Mucosa of gallbladder (tissue), 1 donor: ENCODE measurements at places on chromosomes 12 and 14.

DNA sequence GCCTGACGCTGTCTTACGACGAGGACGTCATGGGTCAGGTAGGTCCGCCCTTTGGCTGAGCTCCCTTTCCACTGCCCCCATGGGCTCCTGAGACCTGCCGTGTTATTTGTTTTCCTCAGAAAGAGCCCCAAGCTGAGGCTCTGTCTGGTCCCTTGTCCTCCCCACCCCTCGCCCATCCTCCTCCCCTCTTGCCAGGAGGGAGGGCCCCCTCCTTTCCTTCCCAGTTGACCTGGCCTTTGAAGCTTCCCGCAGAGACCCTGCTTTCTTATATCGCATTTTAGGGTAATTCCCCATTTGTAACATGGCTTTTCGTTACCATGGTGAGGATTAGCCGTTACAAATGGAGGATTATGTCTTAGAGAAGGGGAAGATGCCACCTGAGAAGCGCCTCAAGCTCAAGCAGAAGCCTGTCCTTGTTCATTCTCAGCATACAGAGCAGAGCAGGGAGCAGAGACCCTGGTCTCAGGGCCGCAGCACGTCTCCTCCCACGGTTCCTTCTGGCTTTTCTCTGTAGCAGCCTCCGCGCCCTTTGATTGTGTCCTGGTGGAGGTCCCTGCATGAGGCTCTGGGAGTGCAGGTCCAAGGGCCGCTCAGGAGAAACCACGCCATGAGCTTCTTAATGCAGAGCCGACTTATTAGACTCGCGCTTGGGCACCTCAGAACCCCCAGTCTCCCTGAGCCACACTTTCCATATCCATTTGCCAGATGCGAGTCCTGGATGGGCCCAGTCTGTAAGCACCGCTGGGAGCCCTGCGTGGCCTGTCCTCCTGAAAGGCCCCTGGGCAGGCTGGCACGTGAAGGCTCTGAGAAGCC is 47.2 kb downstream of the UBE3B start:
- DNase-seq = no peak

DNA sequence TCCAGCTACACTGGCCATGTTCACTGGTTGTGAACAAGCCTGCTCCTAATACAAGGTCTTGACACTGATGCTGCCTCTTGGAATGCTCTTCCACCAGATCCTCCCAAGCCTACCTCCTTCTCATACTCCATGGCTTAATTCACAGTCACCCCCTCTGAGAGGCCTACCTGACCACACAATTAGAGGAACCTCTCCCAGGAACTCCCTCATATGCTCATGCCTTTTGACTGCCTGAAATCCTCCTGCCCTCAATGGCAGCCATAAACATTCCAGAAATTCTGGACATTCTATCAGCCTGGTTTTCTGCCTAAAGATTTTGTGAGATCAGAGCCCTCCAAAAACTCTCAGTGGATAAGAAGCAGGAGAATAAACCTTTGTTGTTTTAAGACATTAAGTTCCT is 340.2 kb downstream of the C12orf75 start:
- no peak for DNase-seq

DNA sequence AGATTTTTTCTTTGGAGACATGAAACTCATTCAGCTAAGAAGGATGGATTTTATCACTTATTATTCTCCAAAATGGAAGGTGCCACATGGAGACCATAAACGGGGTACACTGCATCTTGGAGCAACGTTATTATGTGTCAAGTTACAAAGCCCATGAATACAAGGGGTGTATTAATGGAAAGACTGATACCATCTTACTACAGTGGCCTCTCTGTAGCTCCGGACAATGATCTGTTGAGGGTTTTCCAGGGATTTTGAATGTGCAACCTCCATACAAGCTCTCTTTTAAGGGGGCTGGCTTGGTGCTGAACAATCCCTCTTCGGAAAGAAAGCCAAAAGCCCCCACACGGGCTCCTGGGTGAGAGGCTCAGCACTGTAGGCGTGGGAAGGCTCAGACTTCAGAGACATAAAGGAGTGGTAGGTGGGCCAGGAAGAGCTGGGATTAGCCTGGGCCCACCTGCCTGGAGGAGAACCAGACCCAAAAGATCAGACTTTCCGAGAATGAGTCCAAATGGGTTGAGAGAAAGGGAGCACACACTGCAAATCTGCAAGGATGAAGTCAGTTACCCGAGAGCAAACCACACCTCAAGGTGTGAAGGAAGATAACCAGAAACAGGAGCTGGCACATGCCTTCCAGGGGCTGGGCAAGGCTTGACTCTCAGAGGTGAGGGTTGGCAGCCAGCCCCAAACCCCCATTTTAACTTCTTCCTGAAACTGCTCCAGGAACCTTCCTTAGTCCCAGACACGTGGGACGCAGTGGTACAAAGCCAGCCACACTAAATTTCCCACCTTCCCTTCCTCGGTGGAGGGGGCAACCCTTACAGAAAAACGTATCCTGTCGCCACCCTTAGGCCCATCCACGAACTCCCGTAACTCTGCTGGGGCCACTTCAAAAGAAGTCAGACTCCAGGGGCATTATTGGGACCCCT is 1.5 kb downstream of the VPS37B start:
- peak; percentile 67 for DNase-seq

- DNase-seq = peak; percentile 96
Measured at GRCh38 chr12:120469450-120470149, at the start of gene SRSF9. Gene SRSF9 (minus strand): TSS chr12:120469748. CDS start chr12:120469609, 139 bp downstream.

DNA sequence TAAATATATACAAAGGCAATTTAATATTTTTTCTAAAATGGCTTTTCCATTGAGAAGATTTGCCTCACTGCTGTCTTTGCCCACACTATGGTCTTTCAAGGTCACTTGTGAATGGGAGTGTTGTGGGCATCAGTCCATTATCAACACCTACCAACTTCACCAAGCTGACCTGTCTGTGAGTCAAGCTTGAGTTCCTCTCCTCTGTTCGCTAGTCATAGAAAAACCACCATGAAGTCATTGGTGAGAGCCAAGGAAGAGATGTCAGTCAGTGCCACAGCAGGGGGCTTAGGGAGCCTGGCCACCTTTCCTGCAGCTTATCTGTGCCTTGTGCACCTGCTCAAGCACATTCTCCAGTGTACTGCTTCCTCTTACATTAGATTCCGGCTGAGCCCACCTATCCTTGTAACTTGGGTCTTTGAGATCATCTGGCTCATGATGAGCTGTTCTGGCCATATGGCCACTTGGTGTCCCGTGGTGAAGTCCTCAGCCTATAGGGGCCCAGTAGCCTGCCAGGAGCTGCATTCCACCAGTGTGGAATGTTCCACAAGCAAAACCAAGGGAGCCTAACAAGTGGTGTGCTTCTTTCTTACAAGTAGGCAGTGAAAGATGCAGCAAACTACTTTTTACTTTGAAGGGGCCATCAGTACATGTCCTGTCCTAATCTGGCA is 80.8 kb upstream of the C12orf71 start:
- DNase-seq = no peak

- DNase-seq = no peak
Measured at GRCh38 chr12:29737644-29738043, 46.1 kb downstream of the TMTC1 start.

GRCh38 chr12:20011200-20011599 is 357.1 kb upstream of the PDE3A start:
- peak; percentile 56 for DNase-seq

DNA sequence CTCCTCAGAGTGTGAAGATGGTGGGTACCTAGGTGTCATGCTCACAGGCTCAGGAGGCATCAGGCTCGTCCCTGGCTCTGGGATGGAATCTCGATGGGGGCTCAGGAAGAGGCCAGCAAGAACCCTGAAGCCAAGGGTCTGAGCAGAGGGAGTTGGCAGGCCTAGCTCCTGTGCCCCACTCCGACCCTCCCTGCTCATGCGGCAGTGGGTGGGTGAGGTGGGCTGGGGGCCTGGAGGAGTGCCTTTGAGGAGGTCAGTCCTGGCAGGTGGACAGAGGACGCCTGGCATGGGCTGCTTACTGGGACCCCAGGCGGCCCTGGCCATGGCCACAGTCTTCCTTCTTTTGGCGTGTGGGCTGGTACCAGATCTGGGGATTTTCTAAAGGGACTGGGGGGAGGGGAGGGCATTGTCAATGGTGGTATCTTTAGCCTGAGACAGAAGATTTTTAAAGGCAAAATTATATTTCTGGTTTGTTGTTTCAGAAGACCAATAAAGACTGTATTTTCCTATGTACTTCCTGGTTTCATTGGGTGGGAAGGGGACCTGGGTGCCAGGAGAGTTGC is 16.0 kb downstream of the LRTM2 start:
- DNase-seq = no peak

- no peak for DNase-seq
Measured at GRCh38 chr12:80766210-80766609, 49.5 kb downstream of the MYF5 start.
